ENCODE measurements at places on chromosomes 2 and 18. TPM values are rescaled to one million over a fixed set of nuclear protein-coding genes. Genes with fewer than 3 reads are reported as not detected.

Gene KYNU
- 8.7 TPM for total RNA-seq

Gene M1AP
- total RNA-seq = not detected

Gene SATB2
- 13.8 TPM for total RNA-seq

Gene CCL20
- total RNA-seq = not detected

Gene SERPINB10
- not detected for total RNA-seq

Gene TBR1
- not detected for total RNA-seq

Gene PXDN
- 72.6 TPM for total RNA-seq

Gene CYS1
- 2.7 TPM for total RNA-seq

Gene UBE2E3
- 116 TPM for total RNA-seq

Gene CD8B2
- not detected for total RNA-seq

Gene GMPPA
- 28.0 TPM for total RNA-seq

Gene DUSP19
- 1.7 TPM for total RNA-seq

Gene PTH2R
- total RNA-seq = not detected

Gene SERPINB12
- total RNA-seq = not detected

Gene ERMN
- 1.2 TPM for total RNA-seq

Gene LAMA3
- 46.3 TPM for total RNA-seq

Gene XIRP2
- total RNA-seq = 1.3 TPM

Gene RNPEPL1
- total RNA-seq = 63.5 TPM

GRCh38 chr2:29304399-29305060 lies 189.3 kb downstream of the CLIP4 start:
- no peak for DNase-seq

GRCh38 chr2:127411653-127412369 lies 6.4 kb upstream of the PROC start:
- no peak for DNase-seq

DNA sequence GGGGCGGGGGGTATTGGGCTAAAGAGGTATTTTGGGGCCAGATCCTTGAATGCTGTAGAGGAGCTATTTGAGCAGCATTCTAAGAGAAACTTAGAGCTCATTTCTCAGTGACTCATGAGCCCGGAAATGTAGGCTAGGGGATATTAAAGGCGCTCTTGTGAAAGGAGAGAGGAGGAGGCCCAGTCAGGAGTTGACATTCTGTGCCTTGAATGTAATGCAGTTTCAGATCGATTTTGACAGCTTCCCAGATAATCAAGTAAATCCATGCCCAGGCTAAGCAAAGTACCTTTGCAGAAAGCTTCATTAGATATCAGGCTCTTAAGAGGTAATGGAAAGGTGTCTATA lies 1.5 kb downstream of the CAB39 start:
- DNase-seq = no peak

GRCh38 chr2:131426727-131427126 lies 49.2 kb upstream of the TUBA3D start:
- no peak for DNase-seq

DNA sequence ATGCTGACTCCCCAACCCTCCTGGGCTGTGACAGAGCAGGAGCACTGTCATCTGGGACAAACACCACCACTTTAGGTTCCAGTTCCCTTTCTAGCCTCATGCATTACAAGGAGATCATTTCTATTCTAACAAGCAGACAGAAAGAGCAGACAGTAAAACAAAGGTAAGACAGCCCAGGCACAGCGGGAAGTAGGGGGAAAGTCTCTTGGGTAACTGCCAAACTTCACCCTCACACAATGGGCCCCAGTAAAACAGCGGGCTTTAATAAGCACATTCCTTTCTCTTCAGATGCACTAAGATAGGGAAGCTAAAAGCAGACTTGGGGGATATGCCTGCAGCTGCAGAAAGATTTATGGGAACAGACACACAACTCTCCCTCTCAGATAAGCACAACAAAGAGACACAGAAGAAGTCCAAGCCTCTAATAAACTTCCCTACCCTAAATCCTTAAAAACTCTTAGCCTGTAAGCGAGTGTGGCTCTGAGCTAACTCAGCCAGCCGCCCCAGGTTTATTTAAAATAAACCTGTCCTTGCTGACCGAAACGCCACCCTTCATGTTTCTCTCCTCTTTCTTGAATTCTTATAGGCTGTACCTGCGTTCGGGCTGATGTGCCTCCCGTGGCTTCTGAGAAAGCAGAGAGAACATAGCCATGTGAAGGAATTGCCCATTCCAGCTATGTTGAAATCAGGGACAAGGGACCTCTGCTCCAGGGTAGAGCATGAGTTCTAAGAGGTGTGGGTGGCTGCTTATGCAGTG lies 726.8 kb upstream of the DDX18 start:
- DNase-seq = no peak

GRCh38 chr2:230129343-230129742 lies 60.6 kb upstream of the SLC16A14 start:
- no peak for DNase-seq

GRCh38 chr2:137963535-137964065 lies 673 bp upstream of the HNMT start:
- no peak for DNase-seq

- no peak for DNase-seq
These were observed 10.7 kb downstream of the IL1RL2 start for GRCh38 chr2:102197389-102198137.

DNA sequence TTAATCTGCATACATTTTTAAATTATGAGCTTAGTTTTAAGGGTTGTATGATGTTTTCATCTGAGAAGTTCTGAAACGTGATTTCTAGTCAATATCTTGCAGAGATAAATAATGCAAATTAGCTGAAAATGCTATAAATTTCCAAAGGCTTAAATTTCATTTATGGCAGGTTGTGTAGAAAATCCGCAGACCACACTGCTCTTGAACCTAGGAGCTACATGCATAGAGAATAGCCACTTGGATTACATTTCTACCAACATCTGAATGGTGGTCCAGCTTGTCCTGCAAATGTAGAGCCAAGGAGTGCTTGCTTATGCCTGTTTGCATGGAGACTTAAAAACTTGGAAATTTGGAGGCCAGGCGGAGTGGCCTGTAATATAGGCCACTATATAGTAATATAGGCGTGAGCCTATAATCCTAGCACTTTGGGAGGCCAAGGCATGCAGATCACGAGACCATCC lies 6.8 kb downstream of the MAT2A start:
- DNase-seq = no peak

GRCh38 chr18:13726972-13727331 lies 479 bp downstream of the RNMT start:
- no peak for DNase-seq

- DNase-seq = no peak
These were observed 160.7 kb downstream of the LDLRAD4 start for GRCh38 chr18:13379062-13379865.

DNA sequence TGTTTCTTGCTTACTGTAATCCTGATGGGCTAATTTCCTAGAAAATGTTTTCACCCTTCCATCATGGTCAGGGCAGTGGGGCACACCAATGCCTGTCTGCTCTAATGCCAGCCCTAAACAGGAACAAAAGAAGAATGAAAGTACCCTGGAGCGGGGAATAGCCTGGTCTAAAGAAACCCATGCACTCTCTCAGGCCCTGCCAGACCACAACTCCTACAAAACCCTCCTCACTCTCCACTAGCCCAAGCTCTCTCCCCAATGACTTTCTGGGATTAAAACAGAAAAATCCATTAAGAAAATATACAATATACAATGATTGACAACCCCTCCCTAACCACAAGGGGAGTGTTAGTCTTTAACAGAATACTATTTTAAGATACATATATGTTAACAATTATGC lies 67.6 kb downstream of the AAK1 start:
- DNase-seq = no peak

GRCh38 chr2:120402508-120402907 lies 56.6 kb downstream of the INHBB start:
- no peak for DNase-seq

- no peak for DNase-seq
These were observed 44.9 kb downstream of the ZEB2 start for GRCh38 chr2:144475044-144475443.

GRCh38 chr2:237711458-237712150 lies 84.2 kb downstream of the LRRFIP1 start:
- DNase-seq = no peak

DNA sequence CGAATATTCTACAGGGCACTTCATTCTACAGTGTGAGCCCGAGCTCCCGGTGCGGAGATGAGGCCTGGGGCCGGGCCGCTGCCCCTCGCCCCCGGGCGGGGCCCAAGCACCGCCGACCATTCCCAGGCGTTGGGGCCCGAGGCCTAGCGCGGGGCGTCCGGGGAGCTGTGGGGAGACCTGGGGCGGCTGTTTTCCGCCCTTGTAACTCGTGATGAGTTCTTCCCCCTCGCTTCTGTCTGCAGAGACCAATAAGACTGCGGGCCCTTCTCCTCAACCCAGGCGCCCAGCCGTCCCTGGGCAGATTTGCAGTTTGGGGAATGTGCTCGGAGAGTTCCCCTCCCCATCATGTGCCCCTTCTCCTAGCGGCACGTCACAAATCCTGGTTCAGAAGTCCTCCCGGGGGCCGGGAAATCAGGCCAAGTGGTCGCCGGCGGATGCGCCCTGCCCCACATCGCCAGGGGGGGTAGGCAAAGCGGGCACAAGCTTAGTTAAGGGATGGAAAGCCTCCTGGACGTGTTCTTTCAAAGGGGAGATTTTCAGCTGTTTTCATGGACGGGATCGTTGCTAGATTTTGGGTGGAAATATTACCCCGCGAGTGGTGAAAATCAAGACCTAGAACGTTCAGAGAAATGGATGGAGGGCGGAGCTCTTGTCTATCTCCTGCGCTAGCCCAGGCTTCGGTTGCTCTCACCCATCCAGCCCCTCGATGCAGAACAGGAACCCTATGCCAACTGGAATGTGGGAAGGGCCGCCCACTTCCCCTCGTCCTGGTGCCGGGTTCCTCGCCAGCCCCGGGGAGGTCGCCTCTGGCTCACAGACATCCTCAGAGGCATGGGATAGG lies 18.8 kb upstream of the HAAO start:
- peak; percentile 41 for DNase-seq

GRCh38 chr2:20577495-20578235 lies 73.2 kb downstream of the HS1BP3 start:
- DNase-seq = no peak

GRCh38 chr2:109301746-109302145 lies 172.7 kb downstream of the SH3RF3 start:
- DNase-seq = no peak

GRCh38 chr2:190378880-190379237 lies 29.3 kb upstream of the MFSD6 start:
- no peak for DNase-seq

DNA sequence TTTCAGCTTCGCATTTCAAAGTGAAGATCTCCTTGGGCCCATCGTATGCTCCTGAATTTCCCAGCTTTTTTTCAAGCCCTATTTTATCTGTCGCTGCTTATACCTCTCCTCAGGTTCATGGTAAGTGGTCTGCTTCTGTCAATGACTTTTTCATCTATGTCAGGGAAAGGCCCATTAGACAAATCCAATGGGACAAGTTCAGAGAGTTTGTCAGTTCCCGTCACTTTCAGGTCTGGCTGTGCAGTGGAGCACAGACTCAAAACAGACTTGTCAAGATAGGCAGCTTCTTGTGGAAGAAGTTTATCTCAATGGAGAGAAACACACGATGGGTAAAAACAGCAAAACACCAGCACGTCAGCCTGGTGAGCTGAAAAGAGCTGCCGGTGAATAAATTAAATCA lies 100.9 kb upstream of the KLF7 start:
- no peak for DNase-seq

- DNase-seq = no peak
These were observed 54.4 kb downstream of the STK39 start for GRCh38 chr2:168192839-168193616.

DNA sequence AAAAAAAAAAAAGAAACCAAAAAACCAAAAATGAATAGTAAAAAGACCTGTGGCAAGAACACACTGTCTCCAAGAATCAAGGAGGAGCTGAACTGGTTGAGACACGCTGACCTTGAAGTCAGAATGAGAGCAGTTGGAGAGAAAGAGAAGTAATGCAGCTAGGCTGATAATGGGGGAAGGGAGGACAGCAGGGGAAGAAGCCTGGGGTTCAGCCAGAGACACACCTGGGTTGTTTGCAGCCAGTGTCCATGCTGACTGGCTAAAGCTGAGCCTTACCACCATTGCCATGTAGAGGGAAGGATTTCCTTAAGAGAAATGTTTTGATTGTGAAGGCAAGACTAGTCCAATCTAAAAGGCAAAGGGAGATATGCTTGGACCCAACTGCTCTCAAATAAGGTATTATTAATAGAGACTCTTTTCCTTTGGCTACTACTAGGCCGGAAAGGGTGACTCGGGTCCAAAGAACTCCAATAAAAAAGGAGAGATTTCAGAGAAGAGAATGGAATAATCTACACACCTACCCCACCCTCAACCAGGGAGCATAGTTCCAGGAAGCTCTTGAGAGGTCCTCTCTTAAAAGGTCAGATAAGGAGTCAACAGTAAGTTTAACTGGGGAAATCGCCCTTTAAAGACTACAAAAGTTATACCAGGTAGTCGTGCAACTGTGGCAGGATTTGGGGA lies 25.2 kb upstream of the REL start:
- no peak for DNase-seq

Data from tibial nerve (tissue), 4 donors.